ENCODE measurements at places on chromosomes 5 and 9.

- no peak for DNase-seq
These were observed 32.1 kb upstream of the IL6ST start for GRCh38 chr5:56026863-56027300.

DNA sequence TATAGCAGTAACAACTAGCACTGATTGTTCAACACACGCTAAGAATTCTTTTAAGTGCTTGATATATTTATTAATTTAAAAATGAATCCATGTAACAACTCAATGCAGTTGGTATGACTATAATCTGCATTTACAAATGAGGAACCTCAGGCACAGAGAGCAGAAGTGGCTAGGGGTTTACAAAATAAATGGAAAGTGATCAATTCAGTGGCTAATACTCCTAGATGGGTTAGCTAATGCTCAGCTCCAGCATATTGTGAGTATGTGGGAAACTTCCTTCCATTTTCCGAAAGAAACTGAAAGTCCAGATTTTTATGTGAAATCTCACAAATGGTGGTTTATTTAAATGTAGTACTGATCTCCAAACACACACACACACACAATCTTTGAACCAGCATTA, 128.0 kb downstream of the RFX3 start:
- DNase-seq, result no peak

DNA sequence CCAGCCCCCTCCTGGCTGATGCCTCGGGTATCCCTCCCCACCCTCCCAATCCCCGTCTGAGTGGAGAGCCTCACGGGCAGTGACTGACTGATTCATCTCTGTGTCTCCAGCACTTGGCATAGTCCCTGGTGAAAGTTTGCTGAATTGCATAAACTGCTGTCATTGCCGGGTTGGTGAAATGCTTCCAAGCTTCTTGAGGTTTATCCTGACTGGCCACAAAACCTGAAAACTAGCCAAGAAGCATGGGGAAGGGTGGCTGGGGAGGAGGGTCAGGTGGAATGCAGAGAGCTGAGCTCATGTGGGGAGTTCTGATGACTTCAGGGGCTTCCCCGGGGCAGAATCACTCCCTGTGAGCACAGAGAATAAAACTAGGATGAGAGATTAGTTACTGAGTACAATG, 56.9 kb upstream of the GGTA1 start:
- DNase-seq, result no peak

- no peak for DNase-seq
These were observed 53.9 kb upstream of the PITX1 start for GRCh38 chr5:135087950-135088349.

GRCh38 chr9:99377790-99378775, 156.0 kb downstream of the SEC61B start:
- no peak for DNase-seq

DNA sequence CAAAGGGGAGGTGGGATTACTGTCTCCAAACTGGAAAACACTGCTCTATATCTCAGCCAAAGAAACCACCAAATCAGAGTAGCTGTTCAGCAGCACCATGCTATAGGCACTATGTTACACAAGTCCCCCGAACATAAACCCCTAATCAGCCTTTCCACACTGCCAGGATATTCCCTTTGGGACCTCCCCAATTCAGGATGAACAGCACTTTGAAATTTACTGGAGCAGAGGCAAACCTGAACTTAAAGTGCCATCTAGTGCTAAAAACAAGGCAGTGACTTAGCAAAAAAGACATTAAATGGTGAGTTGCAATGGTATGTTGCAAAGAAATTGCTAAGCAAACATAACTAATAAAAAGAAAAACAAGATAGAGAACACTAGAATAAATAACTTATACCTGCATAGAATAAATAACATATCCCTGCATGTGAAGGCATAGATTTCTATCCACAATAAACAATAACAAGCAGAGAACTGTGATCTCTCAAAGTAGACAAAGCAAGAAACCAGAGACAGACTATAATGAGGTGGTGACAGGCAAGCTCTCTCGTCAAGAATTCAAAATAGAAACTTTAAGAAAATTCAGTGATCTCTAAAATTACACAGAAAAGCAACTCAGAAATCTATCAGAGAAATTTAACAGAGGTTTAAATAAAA, 584.4 kb upstream of the ACO1 start:
- DNase-seq, result no peak

DNA sequence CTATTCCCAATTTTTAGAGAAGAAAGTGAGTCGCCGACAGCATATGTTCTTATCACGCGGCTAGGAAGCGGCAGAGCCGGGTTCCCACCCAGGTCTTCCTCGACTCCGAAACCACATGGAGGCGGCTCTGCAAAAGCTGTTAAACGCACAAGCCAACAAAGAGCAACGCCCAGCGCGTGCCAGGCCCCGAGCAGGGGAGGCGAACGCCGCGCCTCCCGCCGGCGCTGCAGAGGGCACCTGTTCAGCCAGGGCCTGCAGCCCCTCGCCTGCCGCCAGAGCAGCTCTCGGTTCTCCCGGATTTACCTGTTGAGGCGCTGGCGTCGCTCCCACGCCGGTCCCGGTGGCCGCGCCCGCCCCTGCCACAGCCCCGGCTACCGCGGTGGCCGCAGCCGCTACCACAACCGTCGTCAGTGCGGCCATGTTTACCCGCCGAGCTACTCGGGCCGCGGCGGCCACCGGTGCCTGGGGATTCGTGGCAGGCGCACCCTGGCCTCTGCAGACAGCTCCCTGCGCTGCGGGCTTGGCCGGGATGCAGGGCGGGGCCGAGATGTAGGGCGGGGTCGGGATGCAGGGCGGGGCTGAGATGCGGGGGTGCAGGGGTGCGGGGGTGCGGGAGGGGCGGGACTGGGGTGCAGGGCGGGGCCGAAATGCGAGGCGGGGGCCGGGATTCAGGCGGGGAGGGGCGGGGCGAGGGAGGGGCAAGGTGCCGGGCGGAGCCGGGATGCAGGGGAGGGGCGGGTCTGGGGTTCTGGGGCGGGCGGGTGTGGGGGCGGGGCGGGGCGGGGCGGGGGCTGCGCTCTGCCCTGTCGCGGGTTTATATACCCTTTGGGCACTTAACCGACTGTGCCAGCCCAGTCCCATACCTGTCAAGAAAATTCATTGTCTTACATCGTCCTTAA, at the start of gene CCDC112:
Gene CCDC112, minus strand, starts transcription at position 531 of the 899 bp plus-strand sequence. Its CDS starts 111 bp downstream, at position 420.
- DNase-seq, result peak; percentile 93

GRCh38 chr5:135120951-135121350, 86.9 kb upstream of the PITX1 start:
- DNase-seq, result no peak

- no peak for DNase-seq
These were observed 82.3 kb upstream of the TLE4 start for GRCh38 chr9:79489261-79490000.

GRCh38 chr9:127361561-127361960, 35.4 kb upstream of the SLC2A8 start:
- no peak for DNase-seq

- no peak for DNase-seq
These were observed 70.0 kb downstream of the AMBP start for GRCh38 chr9:114007991-114008666.

GRCh38 chr9:123544007-123544827, 188.2 kb downstream of the CRB2 start:
- DNase-seq, result peak; percentile 7

GRCh38 chr5:178244576-178244975, 12.0 kb upstream of the PHYKPL start:
- no peak for DNase-seq

- no peak for DNase-seq
These were observed 14.4 kb upstream of the ZFR start for GRCh38 chr5:32458880-32459495.

- no peak for DNase-seq
These were observed 135.5 kb upstream of the EFNA5 start for GRCh38 chr5:107806271-107806670.

DNA sequence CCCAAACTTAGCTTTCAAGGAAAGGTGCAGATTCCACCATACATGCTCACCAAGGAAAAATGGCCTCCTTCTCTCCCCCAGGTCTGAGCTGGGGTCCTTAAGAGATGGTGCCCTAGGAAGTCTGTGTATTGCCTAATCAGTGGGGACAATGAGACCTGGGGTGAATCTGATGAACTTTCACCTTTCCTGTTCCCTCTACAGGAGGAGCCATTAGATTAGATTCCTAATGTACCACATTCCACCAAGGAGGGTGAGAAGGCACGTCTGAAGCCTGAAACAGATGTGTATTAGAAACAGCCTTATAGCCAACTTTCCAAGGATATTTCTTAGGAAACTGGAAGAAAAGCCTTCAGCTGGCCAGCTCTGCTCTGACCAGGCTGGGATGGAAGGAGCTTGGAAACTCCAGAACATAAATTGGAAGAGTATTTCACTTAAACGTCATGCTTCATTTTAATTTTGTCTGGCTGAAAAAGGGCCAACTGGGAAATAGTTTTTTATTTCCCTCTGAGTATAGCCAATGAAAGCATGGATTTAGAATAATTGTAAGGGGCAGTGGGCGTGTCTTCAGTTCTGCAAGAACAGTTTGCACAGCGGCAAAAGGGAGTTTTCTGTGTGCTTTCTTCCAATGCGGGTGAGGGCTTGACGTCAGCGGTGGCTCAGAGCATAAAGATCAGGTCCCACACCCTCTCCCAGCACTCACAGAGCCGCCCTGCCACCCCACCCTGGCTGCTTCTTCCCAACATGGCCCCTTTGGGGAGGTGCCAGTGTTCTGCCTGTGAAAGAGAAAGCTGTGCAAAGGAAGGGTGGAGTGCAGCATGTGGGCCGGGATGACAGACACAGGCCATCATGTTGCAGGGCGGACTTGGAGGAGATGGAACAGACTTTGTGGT, 210.9 kb downstream of the ESM1 start:
- DNase-seq, result no peak

DNA sequence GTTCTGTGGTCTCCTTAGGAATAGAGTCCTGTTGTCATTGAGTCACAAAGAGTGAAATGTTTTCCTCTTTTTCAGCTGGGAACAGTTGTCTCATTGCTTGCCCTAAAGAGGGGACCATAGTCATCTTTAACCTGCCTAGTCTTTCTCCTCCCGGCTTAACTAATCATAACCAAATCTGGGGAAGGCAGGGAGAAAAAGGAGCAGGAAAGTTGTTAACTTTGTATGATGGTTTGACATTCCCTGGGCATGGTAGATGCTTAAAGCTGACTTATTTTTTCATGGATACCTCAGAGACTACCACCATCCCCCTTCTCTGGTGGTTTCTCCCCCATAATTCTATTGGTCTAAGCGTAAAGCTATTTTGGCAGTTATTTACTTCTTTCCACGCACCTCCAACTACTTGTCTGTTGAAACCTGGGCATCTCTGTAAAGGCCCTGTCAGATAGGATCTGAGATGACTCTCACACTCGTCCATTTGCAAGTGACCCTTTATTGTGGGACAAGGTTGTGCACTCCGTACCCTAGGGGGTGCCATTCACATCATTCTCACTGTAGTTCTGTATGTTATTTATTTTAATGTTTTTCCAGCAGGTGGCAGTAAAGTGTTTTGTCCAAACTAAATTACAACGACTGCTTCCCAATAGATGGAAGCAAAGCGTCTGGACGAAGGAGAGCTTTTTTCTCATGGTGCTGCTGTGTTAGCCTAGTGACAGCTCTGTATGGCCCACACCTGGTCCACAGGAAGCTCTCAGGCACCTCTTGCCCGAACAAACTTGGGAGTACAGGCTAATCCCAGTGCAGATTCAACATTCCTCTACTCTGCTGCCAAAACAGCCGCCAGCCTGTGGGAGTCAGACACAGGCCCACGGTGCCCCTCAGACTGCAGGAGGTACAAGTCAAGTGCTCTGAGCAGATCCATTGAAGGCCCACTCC, 3.0 kb upstream of the FAM13B start:
- DNase-seq, result peak; percentile 72

- DNase-seq, result no peak
These were observed 9.2 kb downstream of the INSYN2B start for GRCh38 chr5:169970911-169971765.

DNA sequence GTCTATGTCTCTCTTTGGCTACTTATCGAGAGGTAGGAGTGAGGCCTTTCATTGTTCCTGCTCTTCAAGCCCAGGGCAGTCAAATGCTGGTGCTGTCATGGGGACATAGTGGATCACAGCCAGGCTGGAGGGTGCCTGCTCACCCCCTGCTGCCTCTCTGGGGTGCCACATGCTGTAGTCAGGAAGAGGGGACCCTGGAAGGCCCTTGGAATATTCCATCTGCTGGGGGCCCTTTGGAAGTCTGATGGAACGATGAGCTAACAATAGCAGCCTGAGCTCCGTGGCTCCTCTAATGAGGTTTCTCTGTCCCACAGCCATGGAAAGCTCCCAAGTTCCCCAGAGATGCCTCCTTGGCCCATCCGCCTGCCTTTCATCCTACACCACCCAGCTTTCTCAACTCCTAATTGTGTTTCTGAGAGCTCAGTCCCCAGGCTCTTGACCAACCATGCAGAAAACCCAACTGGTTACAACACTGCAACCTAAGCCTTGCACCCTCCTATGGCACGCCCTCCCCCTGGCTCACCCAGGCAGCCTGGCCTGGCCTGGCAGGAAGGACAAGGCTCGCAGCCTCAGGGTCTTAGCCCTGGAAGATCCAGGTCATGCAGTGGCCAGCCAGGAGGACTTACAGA, 91.7 kb downstream of the NRG2 start:
- no peak for DNase-seq

DNA sequence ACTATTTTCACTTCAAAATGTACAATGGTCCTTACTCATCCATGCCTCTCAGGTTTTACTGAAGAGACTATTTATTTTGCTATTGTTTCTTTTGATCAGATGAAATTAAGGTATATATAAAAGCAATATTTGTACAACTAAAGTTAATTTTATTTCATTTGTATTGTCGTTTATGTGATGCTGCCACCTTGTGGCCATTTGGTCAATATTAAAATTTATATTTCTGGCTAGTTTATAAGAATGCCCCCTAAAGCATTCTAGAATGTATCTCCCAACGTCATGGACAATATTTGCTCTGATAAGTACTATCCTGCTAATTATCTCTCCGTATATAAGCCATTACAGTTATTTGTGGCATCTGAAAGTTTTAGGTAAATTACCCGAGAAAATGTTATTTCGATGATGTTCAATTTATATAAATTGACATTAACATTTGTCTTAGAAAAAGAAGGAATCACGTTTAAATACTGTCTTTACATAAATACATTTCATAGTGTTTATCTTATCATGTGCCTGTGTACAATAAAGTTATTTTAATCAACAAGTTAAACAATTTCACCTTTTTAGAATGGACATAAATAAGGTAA, 680.0 kb downstream of the TAF11L14 start:
- DNase-seq, result peak; percentile 11

DNA sequence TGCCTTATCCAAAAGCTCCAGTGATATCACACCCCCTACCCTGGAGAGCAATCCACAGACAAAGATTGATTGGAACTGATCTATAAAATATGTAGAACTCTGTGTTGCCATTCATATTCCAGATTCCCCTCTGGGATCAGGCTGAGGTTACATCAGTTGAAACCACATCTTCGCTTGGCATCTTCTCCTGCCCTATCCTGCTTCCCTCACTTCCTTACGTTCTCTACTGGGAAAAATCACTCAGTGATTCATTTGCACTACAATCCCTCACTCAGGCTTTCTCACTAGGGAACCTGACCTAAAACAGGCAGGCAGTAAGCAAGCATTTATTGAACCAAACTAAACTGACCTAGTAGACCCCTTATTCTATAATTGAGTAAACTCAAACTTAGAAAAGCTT, 111.7 kb downstream of the ESM1 start:
- no peak for DNase-seq

GRCh38 chr5:33738097-33738496, 153.7 kb downstream of the ADAMTS12 start:
- no peak for DNase-seq

- DNase-seq, result no peak
These were observed 3.7 kb upstream of the GM2A start for GRCh38 chr5:151249281-151249680.
